ENCODE measurements at places on chromosomes 12 and 14.

DNA sequence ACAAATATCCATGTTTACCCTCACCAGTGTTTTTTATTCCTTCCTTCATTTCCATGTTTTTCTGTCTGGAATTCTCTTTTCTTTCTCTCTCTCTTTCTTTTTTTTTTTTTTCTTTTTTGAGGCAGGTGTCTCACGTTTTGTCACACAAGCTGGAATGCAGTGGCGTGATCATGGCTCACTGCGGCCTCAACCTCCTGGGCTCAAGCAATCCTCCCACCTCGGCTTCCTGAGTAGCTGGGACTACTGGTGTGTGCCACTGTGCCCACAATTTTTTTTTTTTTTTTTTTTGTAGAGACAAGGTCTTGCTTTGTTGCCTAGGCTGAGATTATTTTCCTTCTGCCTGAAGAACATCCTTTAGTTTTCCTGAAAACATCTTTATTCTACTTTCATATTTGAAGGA lies 15.0 kb upstream of the AMIGO2 start:
- DNase-seq = no peak

- no peak for DNase-seq
These were observed 11.9 kb downstream of the CFAP54 start for GRCh38 chr12:96501133-96501761.

GRCh38 chr14:50599700-50600444 lies 39.9 kb downstream of the ATL1 start:
- DNase-seq = no peak

DNA sequence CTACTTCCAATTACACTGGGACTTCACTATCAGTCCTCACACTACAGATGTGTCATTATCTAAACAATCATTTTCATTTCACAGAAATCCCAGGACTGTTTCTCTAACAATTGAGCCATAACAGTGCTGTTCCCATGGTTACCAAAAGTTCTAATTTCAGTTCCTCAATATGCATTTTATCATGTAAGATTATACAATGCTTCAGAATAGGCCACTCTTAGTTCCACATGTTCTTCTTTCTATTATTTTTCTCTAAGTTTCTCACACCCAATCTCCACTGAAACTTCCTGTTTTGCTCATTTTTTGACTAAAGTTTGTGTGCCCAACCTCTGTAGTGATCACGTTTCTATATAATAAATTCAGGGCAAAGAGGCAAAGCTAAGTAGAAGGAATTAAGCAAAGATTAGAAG lies 185.8 kb downstream of the DUSP6 start:
- DNase-seq = no peak

DNA sequence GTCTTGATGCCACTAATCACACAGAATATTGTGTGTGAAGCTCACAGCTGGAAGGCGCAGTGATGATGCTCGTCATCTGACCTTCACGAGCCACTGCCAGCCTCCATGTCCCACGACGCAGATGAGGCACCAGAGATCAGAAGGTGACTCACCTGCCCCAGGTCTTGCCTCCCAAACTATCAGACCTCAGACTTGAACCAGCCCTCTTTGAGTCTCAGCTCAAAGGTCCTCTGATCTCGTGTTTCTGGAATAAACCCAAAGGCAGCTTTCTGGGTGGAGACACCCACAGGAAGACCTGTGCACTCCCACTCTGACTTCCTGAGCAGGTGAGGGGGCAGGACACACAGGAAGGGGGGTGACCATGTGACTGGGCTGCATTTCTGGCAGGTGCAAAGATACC lies 19.6 kb upstream of the CHGA start:
- DNase-seq = no peak

- no peak for DNase-seq
These were observed 40.9 kb downstream of the CDK17 start for GRCh38 chr12:96359328-96359727.
